ENCODE measurements at places on chromosomes 6 and 20.
A peak's percentile ranks its signal among the peaks of the same experiment; 100 is the strongest.

- no peak for DNase-seq
These were observed 54.0 kb downstream of the TMEM242 start for GRCh38 chr6:157269261-157269794.

GRCh38 chr6:85551264-85551663 lies 42.4 kb downstream of the SNX14 start:
- no peak for DNase-seq

DNA sequence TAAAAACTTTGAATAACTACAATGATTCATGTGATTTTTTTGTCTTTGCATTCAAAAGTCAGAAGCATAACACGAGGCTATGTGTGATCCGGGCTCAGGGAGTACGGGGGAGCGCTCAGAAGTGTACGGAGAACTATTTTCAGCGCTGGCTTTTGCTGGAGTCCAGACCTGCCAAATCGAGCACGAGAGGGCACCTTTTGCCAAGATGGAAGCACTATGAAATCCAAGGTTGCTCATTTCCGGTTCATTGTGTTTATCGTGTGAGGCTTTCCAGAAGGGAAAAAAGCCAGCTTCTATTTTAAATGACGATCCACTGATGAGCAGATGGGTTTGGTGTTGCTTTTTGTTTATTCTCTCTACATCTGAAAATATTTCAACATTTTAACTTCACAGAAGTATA lies 11.3 kb downstream of the RAMACL start:
- no peak for DNase-seq

DNA sequence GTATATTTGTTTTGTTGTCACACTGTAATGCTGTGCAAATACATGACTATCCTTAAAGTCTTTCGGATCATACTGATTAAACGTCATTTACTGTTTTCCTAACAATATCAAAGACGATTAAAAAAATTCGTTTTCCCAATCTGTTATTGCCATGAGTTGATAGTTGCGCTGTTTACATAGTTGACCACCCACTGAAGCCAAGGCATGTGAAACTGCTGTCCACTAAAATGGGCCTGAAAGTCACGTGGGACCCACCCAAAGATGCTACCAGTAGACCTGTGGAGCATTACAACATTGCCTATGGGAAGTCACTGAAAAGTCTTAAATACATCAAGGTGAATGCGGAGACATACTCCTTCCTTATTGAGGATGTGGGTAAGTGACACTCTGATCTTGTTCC lies 28.1 kb downstream of the FNDC1 start:
- no peak for DNase-seq

DNA sequence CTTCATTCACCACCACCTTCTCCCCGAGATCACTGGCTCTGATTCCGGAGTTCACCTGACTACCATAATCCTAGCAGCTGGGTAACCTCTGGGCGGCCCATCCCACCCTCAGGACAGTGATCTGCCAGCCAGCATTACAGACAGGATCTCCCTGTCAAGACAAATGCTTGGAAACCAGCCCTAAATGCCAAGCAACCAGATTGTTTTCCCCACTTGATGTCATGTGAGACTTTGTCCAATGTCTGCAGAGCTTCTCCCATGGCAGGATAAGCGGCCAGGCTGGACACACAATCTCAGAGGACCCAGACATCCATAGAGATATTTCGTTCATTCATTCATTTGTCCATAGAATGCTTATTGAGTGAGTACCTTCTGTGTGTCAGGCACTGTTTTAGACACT lies 32.5 kb downstream of the PDYN start:
- no peak for DNase-seq

- DNase-seq: no peak
These were observed 27.6 kb downstream of the BCKDHB start for GRCh38 chr6:80134065-80134464.

GRCh38 chr20:51460569-51461265 lies 81.8 kb downstream of the NFATC2 start:
- DNase-seq: no peak

- DNase-seq: peak; percentile 51
These were observed 31.8 kb upstream of the PTPN1 start for GRCh38 chr20:50478162-50478990.

- DNase-seq: no peak
These were observed 39.2 kb downstream of the MYLIP start for GRCh38 chr6:16168121-16168520.

DNA sequence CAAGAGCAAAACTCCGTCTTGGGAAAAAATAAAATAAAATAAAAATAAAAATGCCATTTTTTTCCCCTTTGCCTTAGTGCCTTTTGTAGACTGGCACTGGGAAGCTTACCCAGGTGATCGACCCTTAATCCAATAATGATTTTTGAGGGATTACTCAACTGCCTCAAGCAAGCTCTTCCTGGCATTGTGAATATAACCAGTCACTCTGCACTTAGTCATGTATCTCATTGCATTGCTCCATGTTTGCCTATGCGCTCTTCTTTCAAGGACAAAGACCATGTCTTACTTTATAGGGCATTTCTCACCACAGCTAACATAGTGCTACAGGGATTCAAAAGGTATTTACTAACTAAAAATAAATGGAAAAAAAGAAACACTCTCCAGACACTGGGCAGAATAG lies 13.0 kb downstream of the GFOD1 start:
- DNase-seq: no peak

- no peak for DNase-seq
These were observed 9.5 kb upstream of the SLC17A3 start for GRCh38 chr6:25883536-25883935.

DNA sequence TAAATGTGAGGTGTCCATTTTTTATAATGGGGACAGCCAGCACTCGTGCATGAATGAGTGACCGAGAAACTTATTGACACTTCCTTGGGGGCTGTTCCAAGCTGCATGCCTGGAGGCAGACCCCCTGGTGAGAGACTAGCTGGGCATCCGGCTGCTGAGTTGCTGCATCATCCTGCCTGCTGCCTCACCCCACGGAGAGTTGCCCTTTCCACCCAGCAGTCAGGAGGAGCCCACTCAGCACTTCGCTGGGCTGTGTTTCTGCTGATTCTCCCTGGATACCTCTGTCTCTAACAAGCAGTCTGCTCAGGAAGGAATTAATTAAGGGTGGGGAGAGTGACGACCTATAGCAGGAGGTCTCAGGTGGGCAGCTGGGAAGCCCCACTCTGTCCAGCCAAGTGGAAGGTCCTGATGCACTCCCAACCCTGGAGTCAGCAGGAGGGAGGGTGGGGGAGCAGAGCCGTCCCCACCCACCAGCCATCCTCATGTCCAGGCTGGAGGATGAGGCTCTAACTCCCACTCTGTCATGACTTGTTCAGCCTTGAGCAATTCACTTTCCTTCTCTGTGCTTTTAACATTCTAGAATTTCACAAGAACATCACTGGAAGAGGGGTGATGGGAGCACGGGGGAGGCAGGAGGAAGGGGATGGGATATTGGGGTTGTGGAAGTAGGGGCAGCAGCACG lies 177.3 kb downstream of the LRFN2 start:
- no peak for DNase-seq

GRCh38 chr20:18672834-18673233 lies 85.0 kb downstream of the DTD1 start:
- DNase-seq: no peak

DNA sequence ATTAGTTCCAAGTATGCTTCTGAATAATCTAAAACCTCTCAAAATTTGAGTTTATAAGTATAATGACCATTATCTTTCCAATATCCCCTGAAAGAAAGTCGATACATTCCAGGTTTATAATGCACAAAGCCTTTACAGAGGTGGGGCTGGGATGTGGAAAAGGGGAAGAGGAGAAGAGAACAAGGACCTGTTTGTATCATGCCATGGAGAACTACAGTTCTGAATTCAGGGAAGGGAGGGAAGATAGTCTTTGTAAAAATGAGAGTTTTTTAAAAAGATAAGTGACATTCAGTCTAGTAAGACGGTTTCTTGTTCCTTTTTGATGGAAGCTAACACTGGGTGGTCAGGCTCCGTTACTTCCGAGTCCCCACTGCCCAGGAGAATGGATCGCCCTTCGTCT lies 26.1 kb downstream of the ZBTB2 start:
- no peak for DNase-seq

GRCh38 chr6:135320721-135321621 lies 139.9 kb downstream of the MYB start:
- DNase-seq: no peak

- no peak for DNase-seq
These were observed 6.8 kb upstream of the SOX4 start for GRCh38 chr6:21586740-21587178.

DNA sequence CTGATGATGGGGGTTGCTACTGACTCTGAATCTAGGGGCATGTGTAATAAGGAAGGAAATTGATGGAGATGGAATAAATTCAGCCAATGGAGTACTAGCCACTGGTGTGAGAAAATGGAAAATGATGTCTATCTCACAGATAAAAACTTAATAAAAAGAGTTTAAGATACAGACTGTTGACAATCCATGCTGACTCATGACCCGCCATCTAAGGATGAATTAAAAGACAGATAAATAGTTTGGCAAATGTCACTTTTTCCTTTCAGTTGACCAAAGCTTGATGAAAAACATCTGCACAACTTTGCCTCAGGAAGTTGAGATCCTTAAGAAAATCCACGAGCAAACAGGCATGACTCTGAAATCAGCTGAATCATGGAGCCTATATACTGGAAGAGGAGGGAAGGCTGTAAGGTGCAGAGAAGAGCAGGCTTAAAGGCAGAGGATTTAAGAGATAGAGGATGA lies 82.6 kb upstream of the BMP5 start:
- no peak for DNase-seq

DNA sequence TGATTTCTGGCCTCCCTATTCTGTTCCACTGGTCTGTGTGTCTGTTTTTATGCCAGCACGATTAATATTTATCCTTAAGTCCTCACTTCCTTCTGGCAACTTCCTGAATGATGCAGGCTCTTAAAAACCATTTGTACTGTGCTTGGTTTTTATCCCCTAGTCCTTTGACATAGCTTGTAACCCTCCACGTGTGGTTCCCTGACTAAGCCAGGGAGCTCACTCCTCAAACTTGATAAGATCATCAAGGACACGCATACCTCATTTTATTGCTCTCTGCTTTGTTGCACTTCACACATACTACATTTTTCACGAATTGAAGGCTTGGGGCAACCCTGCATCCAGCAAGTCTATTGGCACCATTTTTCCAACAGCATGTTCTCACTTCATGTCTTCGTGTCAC lies 166.4 kb upstream of the UST start:
- no peak for DNase-seq

DNA sequence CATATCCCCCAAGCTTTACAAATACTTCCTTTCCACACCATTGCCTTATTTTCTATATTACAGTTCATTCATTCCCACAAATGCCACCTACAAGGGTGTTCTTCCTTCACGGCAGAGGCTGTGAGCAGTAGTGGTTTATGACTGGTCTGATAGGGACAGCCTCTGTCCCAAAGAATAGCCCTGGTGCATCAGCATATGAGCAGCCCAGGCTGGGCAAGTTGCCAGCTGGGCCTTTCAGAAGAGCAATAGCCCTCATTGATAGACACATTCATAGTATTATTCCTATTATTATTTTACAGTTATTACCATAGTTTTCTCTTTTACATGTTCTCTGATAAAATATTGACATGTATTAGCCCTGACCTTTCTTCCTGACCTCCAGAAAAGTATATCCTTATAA lies 149.9 kb downstream of the MMS22L start:
- DNase-seq: no peak

- DNase-seq: no peak
These were observed 34.9 kb downstream of the BTBD3 start for GRCh38 chr20:11952639-11953038.

DNA sequence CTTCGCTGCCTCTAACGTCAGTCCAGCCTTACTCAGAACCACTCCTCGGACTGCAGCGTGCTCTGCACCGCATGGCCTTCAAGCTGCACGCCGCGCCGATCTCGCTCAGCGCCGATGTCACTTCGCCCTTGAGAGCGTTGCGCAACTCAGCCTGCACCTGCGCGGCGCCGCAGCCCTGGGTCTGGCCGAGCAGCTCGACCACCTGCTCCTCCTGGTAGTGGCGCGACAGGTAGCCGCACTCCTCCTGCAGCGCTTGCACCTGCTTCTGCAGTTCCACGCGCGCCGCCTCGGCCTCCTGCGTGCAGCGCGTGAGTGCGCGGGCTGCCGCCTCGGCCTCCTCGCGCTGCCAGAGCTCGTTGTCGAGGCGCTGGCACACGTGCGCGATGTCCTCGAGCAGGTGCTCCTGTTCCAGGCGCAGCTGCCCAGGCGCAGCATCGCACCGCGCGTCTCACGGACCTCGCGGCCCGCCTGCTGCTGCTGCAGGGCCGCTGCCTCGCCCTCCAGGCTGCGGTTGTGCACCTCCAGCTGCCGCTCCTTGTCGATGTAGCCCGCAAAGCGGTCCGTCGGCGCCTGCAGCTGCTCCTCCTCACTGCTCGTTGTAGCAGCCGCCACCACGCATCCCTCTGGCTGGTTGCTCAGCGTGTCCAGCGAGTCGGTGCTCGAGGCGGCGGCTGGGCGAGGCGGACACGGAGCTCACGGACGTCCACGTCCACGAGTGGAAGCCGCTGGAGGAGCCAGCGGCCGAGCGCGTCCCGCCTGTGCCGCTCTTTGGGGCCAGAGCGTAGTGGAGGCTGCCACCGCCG lies 380.6 kb upstream of the CHD6 start:
- DNase-seq: no peak

- DNase-seq: no peak
These were observed 185.2 kb upstream of the ARG1 start for GRCh38 chr6:131387562-131388447.

DNA sequence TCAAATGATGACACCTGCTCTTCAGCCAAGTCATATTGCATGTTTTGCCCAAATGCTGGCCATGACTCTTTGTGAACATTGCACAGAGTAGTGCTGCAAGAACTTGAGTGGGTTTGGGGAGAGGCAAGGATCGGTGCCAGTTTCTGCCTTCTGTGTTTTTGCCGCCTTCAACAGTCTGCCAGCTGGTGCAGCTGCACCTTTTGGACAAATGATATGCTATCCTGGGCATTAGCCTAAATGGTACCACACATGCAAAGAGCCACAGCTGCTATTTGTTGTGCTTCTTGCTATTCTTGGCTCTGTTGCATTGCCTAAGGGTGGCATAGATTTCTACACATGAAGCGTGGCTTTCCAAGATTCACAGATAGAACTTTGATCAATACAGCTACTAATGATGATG lies 189.0 kb upstream of the CCN2 start:
- no peak for DNase-seq

DNA sequence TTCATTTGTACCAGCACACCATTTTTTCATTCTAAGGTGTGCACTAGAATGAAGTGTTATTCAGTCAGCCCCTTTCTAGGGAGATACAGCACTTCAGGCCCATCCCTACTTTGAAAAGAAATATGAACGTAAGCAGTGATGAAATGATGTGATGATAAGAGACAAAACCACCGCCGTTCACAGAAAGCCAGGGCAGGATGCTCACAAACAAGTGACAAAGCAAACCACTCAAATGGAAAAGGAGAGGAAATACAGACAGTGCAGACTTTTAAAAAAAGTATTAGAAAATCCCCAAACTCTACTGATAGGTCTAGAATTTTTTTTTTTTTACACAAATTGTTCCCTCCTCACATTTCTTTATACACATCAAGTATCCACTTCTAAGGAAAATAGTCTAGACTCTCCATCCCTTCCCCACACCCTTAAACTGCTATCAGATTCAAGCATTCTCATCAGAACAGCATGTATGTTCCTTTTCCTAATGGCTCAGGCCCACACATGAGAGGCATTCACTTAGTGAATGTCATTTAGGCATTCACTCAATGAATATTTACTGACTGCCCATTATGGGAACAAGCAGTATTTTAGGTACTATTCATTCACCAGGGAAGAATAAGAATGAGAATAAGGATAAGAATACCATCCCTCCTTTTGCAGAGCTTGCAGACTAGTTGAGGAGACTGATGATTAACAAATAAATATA lies 243.5 kb downstream of the GMPR start:
- DNase-seq: peak; percentile 46

GRCh38 chr6:317060-317447 lies 24.8 kb downstream of the DUSP22 start:
- no peak for DNase-seq

- no peak for DNase-seq
These were observed 4.2 kb downstream of the ADTRP start for GRCh38 chr6:11774426-11774825.
